ENCODE measurements at places on chromosomes 3 and 15.
A peak's percentile ranks its signal among the peaks of the same experiment; 100 is the strongest.

DNA sequence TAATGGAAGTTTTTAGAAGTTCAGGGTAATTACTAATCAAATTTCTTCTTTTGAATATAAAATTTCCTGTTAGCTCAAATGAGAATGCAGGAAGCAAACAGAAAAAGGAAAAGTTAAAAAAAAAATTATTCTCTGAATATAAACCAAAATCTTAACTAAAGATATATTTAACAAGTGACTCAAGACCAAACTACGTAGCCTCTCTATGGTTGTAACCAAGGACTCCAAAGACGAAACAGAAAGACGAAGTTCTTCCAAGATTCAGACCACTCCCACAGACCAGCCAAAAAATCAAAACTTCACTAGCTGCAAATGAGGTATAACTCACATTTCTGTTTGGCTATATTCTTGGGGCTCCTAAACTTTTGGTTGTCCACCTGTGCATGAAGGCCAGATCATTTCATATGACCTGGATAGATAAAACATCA, 846.5 kb upstream of the ALCAM start:
- no peak for DNase-seq

DNA sequence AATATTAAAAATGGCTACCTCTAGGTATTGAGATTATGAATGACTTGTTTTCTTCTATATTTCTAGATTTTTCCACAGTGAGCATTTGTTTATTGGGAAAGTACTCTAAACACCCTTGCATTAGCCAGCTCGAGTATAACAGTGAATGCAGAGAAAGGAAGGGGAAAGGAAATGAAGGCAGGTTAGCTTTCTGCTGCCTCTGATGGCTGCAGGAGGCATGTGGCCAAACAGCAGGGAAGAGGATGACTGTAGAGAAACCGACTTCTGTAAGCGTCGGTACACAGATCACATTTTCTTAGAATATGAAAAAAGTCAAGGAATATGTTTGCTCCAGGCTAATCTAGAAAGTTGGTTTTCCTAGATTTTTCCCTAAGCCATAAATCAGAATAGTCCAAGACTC, 19.8 kb downstream of the GNB5 start:
- DNase-seq, result no peak

- no peak for DNase-seq
Observed at GRCh38 chr15:80549191-80549590, 145.0 kb downstream of the ARNT2 start.

DNA sequence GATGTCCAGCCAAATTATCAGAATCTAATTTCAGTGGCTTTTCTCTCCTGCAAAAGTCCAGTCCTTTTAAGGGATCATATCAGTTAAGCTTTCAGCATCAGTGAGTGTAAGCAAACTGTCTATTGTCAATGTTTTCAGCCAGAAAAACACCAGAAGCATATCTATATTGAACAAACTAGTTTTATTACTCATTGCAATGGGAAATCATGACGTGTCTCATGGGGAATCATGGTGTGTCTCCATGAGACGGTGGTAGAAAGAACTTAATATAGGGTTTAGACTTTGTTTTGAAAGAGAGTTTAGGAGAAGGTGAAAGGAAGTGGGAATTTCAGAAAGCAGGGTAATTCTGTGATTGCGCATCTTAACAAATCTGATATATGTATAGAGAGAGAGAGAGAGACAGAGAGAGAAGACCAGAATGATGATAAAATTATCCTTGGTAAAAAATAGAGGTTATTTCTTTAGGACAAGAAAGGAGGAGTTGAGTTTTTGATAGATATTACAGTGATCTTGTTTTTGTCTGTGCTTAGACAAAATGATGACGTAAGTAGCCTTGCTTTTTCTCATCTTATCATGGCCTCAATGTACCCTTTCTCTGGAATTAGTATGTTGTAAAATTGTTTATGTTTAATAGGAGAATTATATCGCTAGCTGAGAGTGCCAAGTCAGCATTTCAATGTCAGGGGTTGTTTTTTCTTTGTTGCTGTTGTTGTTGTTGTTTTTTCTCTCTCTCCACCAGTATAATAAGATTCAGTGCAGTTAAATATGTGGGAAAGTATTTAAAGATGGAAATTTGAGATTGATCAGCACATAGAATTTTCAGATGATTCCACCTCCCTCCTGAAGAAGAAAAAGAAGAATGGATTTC, 129.9 kb upstream of the OSTN start:
- DNase-seq, result no peak

DNA sequence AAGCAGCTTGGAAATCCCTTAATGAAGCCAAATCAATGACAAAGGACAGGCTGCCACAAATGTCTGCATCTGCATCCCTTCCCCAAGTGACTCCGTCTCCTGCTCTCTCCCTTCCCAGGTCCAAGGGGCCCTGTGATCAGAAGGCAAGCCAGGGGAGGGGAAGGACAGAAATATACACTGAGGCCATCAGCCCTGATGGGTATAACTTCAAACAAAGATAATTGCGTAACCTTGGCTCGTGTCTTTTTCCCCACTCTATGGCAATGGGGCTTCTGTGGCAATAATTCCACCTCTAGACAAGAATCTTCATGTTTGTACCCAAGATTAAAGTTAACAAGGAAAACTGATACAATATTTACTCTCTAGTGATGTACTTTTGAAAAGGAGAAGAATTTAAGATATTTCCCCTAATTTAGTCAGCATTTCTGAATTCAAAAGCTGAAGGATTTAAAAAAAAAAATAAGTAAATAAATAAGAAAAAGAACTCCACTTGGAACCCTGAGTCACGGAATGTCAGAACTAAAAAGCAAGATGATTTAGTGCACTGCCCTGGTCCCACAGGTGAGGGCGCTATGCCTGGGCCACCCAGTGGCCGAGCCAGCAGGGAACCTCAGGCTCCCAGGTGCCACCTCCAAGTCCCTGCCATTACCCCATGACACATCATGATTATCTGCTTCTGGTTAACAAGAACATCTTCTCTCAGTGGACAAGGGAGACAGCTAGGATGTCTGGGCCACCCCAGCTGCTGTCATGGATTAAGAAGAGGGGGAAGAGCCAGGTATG, 154.5 kb downstream of the STT3B start:
- no peak for DNase-seq

GRCh38 chr3:33331414-33331813, 54.2 kb downstream of the FBXL2 start:
- DNase-seq, result no peak

DNA sequence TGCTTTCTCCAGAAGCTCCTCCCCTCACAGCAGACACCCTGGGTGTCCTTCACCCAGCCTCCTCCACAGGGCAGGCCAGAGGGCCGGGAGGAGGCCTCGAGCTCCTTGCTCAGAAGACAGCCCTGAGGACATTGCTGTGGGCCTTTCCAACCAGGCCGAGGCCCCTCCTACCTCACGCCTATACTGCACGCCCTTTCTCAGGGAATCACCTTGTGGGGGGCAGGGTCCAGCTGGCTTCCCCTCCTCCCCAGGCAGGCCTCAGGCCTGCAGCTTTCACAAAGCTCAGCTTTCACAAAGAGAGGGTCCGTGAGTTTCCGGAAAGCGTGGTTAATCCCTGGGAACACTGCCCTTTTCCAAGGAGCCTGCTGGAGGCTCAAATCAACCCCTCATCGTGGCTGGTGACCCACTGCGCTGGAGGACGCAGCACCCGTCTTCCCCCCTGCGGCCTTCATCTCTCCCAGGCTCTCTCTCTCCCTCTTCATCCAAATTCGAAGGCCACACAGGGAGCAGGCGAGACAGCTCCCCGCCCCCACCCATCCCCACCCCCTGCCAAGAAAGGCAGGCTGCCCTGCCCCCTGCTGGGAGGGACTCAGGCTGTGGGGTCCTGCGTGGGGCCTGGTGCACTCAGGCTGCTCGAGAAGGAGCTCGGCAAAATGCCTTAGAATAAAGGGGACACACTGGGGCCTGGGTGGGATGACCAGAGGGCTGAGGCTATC, 79.4 kb downstream of the OCA2 start:
- no peak for DNase-seq

DNA sequence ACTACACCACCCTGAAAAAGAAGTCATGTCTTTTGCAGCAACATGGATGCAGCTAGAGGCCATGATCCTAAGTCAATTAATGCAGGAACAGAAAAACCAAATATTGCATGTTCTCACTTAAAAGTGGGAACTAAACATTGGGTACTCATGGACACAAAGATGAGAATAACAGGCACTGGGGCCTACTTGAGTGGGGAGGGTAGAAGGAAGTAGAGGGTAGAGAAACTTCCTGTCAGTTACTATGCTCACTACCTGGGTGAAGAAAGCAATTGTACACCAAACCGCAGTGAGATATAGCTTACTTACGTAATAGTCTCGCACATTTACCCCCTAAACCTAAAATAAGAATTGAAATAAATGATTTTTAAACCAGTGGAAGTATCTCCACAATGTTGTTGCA, 480.5 kb upstream of the ARRDC4 start:
- no peak for DNase-seq

DNA sequence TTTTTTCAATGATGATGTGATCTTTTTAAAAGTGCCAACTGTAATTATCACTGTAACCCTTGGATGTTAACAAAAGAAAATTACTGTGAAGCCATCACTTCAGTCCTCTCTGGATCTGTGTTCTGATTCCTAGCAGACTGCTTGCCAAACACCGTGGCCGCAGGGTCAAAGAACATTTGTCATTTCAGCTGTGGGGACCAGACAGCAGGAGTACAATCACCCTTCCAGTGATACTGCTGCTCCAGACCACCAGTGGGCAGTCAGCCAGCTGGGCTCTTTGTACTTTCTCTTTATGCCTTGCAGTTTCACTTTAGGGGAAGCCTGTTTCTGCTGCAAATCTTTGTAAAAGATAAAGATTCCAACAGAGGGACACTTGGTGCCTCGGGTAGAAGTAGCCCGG, 770.0 kb downstream of the GRM7 start:
- DNase-seq, result no peak

- DNase-seq, result no peak
Observed at GRCh38 chr3:181940703-181941102, 229.0 kb downstream of the SOX2 start.

DNA sequence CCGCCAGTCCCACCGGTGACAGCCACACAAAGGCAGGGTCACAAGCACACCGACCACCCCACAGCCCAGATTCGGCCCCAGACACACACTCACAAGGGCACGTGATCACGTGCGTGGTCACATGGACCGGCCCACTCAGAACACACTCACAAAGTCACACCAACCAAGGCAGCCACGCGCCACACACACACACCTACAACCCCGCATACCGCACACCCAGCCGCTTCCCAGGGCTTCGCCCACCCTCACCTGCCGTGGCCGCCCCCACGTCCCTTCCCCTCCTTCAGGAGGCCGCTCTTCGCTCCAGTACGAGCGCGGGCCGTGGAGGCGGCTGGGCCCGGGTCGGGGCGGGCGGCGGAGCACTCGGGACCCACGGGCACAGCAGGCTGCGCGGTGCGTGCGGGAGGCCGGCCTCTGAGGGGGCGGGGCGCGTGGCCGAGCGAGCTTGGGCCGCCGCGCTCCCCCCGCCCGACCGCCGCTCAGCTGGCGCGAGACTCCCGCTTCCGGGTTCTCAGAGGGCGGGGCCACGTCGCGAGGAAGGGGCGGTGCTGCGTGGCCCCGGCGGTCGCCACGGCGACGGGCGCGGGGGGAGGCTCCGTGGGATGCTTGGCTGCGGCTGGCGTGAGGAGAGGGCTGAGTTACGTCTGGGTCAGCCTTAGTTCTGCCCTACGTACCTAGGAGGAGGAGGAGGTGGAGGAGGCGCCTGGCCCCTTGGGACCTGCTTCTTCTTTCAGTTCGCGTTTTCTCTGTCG, at the start of gene SPG21:
Gene SPG21 (minus strand): TSS at position 499 of the 752 bp plus-strand sequence. CDS start 6,345 bp downstream, outside the sequence.
- peak; percentile 90 for DNase-seq

GRCh38 chr3:42302924-42303634, 37.1 kb upstream of the CCK start:
- no peak for DNase-seq

GRCh38 chr3:46712191-46713049, 5.2 kb downstream of the PRSS50 start:
- no peak for DNase-seq

DNA sequence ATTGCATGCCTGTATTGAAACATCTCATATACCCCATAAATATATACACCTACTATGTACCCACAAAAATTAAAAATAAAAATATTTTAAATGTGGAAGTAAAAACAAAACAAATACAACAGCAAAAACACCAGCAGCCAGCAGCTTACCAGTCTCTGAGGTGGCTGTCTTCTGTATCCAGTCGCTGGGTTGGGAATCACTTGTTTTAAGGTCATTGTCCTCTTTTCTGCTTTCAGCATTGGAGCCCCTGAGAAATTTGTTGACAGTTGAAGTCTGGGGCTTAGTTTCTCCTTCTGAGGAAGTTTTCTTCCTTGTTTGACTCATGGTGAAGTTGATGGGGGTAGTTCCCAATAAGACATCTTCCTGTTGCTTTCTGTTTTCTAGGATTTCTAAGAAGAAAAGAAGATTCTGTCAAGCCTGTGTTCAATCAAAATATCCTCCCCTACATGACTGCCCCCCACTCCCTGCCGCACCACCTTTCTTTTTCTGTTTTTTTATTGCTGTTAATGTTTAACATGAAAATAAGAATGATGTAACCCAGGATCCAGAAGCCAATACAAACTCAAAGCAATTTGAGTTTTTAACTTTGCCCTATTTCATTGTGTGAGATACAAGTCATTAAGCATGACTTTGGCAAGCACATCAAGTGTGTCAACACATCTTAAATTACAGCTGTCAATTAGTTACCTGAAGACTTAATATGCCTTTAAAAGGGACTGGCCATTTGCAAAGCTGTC, at the start of gene LRRC31:
Gene LRRC31 (minus strand): TSS at position 452 of the 737 bp plus-strand sequence. CDS start 128 bp downstream, at position 324.
- peak; percentile 20 for DNase-seq

GRCh38 chr15:32029409-32029861, 880 bp upstream of the CHRNA7 start:
- DNase-seq, result peak; percentile 83

DNA sequence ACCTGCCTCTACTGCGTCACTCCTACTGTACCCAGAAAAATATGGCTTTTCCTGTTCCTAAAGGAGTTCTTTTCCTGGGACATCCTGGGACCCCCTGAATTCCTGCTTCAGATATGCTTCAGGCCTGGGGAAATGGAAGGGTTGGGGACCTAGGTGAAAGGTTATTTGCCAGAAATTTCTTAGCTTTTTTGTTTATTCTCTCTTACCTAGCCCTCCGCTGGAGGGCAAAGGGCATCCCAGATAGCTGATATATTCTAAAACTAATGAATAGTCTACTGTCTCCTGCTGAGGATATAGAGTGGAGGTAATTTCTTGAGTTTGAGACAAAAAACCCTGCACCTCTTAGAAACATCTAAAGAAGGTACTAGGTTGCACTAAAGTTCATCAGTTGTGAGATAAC, 3.6 kb upstream of the ZNF148 start:
- no peak for DNase-seq

DNA sequence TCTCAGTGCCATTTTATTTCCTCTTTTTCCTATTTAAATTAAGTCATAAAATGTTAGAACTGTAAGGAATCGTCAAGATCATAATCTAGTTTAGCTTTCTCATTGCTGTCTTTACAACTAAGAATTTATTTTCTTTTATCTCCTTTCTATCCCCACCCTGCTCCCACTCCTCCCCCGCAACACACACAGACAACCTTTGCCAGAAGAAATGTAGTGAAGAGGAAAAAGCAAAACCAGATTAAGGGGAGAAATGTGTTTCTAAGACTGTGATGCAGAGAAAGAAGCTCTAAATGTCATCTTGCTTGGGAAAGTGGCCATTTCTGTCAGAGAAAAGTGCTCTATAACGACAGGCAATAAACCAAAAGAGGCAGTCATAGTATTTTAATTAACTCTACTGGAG, 78.3 kb upstream of the MLF1 start:
- DNase-seq, result no peak
